Neural crest cell (in vitro differentiated cells): ENCODE measurements at places on chromosomes 16 and 17. TPM values are rescaled to one million over a fixed set of nuclear protein-coding genes. Genes with fewer than 3 reads are reported as not detected.

DNA sequence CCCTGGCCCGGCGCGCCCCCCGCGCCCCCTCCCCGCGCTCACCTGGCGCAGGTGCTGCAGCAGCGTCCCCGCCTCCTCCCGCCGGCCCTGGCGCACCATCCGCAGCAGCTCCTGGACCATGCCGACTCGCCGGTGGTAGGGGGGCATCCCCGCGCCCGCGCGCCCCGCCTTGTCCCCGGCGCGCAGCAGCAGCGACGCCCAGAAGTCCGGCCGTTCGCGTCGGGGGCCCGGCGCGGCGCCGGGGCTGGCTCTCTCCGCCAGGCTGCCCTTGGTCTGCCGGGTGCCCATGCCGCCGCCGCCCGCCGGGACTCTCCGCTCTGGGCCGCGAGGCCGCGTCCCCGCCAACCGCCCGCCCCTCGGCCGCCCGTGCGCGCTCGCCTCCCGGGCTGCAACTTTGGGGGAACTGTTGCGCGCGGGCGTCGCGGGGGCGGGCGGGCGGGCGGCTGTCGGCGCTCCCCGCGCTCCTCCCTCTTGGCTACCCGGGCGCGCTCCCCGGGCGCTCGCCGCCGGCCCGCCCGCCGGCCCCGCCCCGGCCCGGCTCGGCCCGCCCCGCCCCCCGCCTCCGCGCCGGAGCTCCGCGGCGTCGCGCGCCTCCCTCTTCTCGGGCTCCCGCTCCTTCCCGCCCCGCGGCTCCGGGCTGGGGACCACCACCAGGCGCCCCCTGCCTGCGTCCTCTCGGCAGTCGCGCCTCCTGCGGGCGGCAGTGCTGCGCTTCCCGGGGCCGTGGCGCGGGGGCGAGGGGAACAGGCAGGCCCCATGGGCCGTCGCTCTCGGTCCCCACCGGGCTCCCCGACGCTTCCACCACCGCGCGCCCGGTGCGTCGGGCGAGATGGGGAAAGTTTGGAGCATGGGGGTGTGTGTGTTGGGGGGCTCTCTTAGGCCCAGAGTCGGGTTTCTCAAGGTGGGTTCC, at the start of gene LRRC75A:
Gene LRRC75A, minus strand, starts transcription at position 491 of the 910 bp plus-strand sequence. Its CDS starts 203 bp downstream, at position 288.
- DNase-seq, result peak; percentile 63
- H3K27ac ChIP-seq, result no peak within 1 kb of the TSS
- no peaks in the 10 kb centered on the region for H3K36me3 ChIP-seq
- H3K4me1 ChIP-seq, result peaks cover 35% of the 10 kb centered on the region
- peaks cover 34% of the 10 kb centered on the region for H3K27me3 ChIP-seq

DNA sequence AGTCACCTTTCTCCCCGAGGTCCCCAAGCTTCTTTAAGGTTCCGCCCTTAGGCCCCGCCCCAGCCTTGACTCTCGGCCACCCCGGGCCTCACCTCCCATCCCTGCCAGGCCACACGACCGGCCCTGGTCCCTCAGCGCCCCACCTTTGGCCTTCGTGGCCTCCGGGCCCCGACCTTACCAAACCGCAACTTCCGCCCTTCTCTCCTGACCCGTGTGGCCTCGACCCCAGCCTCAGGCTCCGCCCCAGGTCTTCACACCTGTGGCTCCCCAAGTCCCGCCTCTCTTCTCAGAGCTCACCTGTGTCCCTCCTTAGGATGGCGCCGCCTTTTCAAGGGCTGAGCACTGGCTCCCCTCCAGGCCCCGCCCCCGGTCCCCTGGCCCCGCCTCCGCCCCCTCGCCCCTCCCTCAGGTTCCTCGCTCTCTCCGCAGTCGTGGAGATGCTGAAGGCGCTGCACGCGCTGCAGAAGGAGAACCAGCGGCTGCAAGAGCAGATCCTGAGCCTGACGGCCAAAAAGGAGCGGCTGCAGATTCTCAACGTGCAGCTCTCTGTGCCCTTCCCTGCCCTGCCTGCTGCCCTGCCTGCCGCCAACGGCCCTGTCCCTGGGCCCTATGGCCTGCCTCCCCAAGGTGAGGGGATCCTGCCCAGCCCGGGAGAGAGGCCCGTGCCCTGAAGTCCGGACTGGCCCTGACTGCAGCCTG, 10.0 kb upstream of the CISD3 start:
- H3K27me3 ChIP-seq, result peaks cover 10% of the 10 kb centered on the region
- H3K27ac ChIP-seq, result no peak overlapping the region

GRCh38 chr16:8548166-8548565, 42.1 kb downstream of the TMEM114 start:
- no peak for DNase-seq
- H3K4me1 ChIP-seq, result no peaks in the 10 kb centered on the region
- H3K36me3 ChIP-seq, result no peaks in the 10 kb centered on the region
- H3K27ac ChIP-seq, result no peak overlapping the region

Gene TOB1
- total RNA-seq, result 26.2 and 29.5 TPM in 2 replicates

GRCh38 chr17:77346765-77347164, 206.0 kb downstream of the SEC14L1 start:
- no peak overlapping the region for H3K27ac ChIP-seq
- peaks cover 16% of the 10 kb centered on the region for H3K4me1 ChIP-seq
- peaks cover 5% of the 10 kb centered on the region for H3K36me3 ChIP-seq
- no peak overlapping the region for H3K4me3 ChIP-seq

DNA sequence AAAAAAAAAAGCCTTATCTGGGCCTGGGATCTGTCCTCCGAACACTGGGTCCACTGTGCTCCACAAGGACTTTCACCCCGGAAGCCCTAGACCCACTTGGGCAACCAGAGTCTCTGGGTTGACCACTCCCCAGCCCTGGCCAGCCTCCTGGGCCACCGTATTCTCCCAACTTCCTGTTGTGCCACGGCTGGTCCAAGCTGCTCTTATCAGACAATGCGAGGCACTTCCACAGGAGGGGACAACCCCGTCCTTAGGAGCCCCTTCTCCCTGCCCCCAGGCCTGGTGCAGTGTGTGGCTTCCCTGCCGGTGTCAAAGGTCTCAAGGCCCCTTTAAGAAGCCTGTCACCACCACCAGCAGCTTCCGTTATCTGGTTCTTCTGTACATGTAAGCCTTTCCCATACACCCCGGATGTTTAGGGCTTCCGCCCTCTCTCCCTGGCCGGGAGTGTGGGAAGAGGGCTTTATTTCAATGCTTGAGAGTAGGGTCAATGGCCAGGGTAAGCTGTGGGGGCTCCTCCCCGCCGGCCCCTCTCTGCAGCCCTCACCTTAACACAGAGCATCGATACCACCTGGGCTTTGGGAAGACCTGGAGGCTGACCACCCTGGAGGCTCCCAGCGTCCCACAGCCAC, 313.0 kb downstream of the SEC14L1 start:
- peak overlapping the region; percentile 98 for H3K4me3 ChIP-seq
- H3K27me3 ChIP-seq, result peaks cover 12% of the 10 kb centered on the region
- no peak for DNase-seq
- peak overlapping the region; percentile 100 for H3K27ac ChIP-seq

DNA sequence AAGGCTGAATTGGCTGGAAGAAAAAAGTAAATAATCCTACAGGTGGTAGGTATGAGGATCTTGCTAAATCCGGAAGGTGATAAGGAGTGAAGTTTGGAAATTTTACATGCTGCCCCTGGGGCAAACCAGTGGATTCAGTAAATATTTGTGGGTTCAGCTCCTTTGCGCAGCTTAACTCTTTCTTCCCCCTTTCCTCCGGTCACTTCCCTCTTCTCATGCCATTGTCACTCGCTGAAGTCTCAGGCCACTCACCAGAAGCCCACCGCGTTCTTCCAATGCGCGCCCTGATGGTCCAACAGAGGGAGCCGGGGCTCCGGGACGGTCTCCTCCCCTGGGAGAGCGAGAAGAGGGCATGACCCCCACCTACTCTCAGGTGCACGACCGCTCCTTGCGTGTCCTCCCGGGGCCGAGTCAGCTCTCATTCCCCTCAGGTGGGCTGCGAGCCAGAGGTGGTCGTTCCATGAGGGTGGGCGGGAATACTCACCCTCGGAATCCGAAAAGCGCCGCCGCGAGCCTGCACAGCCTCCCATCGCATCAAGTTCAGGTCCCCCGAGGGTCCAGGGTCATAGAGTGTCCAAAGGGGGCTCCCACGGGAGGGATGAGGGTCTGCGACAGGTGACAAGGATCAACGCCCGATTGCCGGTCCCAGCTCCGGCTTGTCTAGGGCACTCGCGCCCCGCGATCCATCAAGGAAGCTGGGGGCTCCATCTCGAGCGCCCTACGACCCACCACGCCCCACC, 474 bp downstream of the CLN3 start:
- no peaks in the 10 kb centered on the region for H3K27me3 ChIP-seq
- H3K27ac ChIP-seq, result peak overlapping the region; percentile 100
- peaks cover 14% of the 10 kb centered on the region for H3K4me1 ChIP-seq
- DNase-seq, result peak; percentile 41
- H3K4me3 ChIP-seq, result peak overlapping the region; percentile 100

DNA sequence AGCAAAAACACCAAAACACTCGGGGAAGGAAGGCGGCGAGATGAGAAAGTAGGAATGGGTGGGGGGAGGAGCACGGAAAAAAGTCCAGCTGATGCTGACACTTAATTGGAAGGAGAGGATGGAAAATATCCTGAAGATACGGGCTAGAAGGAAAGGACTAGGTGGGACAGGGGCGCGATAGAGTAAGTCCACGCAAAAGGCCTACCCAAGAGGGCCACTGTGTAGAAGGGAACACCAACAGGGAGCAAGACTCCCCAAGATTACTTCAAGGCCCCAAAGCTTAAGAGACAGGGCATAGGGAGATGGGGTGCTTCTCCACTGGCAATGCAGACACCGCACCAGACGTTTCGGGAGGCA, 736 bp downstream of the APPBP2 start:
- peak overlapping the region; percentile 94 for H3K4me3 ChIP-seq
- no peak for DNase-seq
- H3K4me1 ChIP-seq, result peaks cover 40% of the 10 kb centered on the region

DNA sequence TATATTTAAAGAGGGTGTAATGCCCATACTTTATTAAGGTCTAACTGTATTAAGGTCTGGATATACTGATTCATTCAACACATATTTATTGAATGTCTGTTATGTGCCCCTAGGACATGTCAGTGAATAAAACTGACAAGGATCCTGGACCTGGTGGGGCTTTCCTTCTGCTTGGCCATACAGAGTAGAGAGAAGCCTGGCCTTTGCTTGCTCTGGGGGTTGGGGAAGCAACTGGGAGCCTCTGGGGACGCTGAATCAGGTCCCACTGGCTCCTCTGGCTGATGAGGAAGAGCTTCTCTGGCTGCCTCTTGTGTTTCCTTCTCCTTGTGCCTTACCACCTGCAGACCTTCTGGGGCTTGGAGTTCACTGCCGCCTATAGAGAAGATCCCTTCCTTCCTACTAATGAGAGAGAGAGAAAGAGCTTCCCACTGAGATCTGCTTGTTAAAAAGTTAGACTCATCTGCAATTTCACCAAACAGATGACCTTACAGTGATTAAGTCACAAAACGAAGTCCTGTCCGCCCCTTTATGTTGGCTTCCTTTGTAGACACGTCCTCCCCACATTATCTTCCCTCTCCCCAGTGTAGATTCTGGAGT, 49.7 kb downstream of the MSI2 start:
- peaks cover 13% of the 10 kb centered on the region for H3K36me3 ChIP-seq
- H3K4me3 ChIP-seq, result no peak overlapping the region
- peaks cover 45% of the 10 kb centered on the region for H3K4me1 ChIP-seq

GRCh38 chr17:80265205-80266068, 4.8 kb downstream of the RNF213 start:
- peaks cover 18% of the 10 kb centered on the region for H3K4me1 ChIP-seq
- H3K27ac ChIP-seq, result no peak overlapping the region
- peak overlapping the region; percentile 34 for H3K4me3 ChIP-seq
- peaks cover 4% of the 10 kb centered on the region for H3K27me3 ChIP-seq

GRCh38 chr16:85545227-85545818, 67.8 kb upstream of the GSE1 start:
- H3K4me1 ChIP-seq, result peaks cover 28% of the 10 kb centered on the region
- no peak for DNase-seq
- H3K27ac ChIP-seq, result no peak overlapping the region
- no peaks in the 10 kb centered on the region for H3K36me3 ChIP-seq
- peaks cover 4% of the 10 kb centered on the region for H3K27me3 ChIP-seq

DNA sequence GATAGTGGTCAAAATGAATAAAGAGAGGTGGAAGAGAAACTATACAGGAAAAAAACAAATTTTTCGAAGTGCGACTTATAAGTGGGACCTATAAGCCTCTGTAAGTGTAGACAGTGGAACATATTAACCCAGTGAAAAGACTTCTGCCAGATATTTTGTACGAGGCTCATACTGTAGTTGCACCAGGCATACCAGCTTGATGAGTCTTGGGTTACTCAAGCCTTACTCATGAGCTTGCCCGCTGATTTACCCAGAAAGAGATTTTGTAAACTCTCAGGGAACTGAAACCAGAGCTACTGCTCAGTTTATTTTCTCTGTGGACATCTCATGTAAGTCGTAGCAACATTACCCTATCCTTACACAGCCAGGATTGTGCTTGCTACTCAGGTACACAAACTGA, 708.0 kb upstream of the SOX9 start:
- no peak overlapping the region for H3K4me3 ChIP-seq
- no peaks in the 10 kb centered on the region for H3K27me3 ChIP-seq
- DNase-seq, result no peak
- no peaks in the 10 kb centered on the region for H3K4me1 ChIP-seq
- no peak overlapping the region for H3K27ac ChIP-seq
- H3K36me3 ChIP-seq, result peaks cover 3% of the 10 kb centered on the region

DNA sequence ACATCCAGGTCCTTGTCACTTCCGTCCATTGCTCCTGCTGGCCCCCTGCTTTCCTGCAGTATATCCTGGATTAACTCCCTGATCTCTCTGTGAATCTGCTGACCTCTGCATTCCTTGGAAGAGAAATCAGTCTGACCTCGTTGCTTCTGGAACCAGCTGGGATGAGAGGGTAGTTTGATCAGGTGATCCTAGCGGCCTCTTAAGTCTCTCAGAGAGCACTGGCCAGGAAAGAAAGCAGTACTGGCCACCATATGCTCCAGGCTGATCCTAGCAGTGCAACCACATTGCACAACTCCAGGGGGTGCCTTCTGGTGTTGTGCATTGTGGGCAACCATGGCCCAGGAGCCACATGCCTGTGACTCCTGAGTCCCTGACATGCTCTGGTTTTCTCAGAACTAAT, 79.2 kb downstream of the ARHGAP23 start:
- no peak overlapping the region for H3K27ac ChIP-seq
- peaks cover 9% of the 10 kb centered on the region for H3K36me3 ChIP-seq
- DNase-seq, result no peak
- peak overlapping the region; percentile 69 for H3K4me3 ChIP-seq
- peaks cover 39% of the 10 kb centered on the region for H3K27me3 ChIP-seq

- H3K4me1 ChIP-seq, result no peaks in the 10 kb centered on the region
- no peak overlapping the region for H3K27ac ChIP-seq
- peaks cover 6% of the 10 kb centered on the region for H3K36me3 ChIP-seq
- H3K4me3 ChIP-seq, result no peak overlapping the region
- DNase-seq, result peak; percentile 11
These were observed 415.1 kb downstream of the NPIPA8 start for GRCh38 chr16:17921357-17921978.

DNA sequence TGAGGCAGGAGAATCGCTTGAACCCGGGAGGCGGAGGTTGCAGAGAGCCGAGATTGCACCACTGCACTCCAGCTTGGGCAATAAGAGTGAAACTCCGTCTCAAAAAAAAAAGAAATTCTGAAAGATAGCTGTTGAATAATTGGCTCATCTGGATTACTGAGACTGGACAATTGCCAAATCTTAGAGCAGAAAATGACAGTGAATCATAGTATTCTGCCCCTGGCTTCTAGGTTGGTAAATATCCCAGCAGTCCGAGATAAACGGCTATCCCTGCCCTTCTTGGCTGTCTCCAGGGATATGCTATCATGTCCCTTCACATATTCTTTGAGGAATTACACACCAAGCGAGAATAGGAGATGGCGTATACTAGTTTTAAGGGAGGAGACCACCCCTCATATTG, 35.5 kb upstream of the METTL16 start:
- DNase-seq, result no peak
- no peak overlapping the region for H3K27ac ChIP-seq
- H3K4me3 ChIP-seq, result no peak overlapping the region
- H3K27me3 ChIP-seq, result peaks cover 7% of the 10 kb centered on the region

Gene SPDYE4
- not detected in 2 replicates for total RNA-seq

- no peak for DNase-seq
- no peaks in the 10 kb centered on the region for H3K27me3 ChIP-seq
These were observed 53.8 kb downstream of the PRMT7 start for GRCh38 chr16:68364561-68364998.
